ENCODE measurements at places on chromosomes 13 and 19. TPM values are rescaled to one million over a fixed set of nuclear protein-coding genes. Genes with fewer than 3 reads are reported as not detected.

DNA sequence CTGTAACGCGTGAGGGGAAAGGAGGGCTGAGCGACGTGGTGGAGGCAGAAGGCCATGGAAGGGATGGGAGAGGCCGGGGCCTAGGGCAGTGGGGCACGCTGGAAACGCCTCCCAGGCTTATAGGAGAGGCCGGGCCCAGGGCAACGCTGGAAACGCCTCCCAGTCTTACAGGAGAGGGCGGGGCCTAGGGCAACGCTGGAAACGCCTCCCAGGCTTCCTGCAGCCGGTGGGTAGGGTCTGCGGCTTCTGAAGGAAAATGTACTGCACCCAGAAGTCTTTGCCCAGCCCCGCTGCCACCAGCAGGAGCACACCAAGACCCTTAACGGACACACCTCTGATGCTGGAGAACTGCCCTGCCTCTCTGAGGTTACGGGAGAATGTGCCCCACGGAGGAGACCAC lies 9.1 kb downstream of the CACTIN start:
- no peak for DNase-seq

- DNase-seq, result no peak
Measured at GRCh38 chr19:18135712-18136584, 17.0 kb upstream of the PIK3R2 start.

DNA sequence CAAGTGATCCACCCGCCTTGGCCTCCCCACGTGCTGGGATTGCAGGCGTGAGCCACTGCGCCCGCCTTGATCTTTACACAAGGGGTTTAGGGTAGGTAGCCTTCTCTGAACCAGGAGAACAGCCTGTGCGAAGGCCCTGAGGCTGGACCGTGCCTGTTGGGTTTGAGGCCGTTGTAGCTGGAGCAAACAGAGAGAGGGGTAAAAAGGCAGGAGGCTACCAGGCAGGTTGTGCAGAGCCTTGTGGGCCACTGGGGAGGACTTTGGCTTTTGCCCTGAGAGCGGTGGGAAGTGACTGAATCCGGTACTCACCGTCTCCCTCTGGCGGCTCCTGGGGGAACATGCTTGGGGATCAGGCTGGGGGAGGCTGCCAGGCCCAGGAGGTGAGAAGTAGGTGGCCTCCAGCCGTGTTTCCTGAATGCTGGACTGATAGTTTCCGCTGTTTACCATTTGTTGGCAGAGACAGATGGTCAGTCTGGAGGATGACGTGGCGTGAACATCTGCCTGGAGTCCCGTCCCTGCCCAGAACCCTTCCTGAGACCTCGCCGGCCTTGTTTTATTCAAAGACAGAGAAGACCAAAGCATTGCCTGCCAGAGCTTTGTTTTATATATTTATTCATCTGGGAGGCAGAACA lies 24.6 kb downstream of the SPC24 start:
- peak; percentile 43 for DNase-seq

- no peak for DNase-seq
Measured at GRCh38 chr19:6730941-6731670, 6.3 kb downstream of the GPR108 start.

Gene LPAR2
- total RNA-seq, result 13.3 TPM

- no peak for DNase-seq
Measured at GRCh38 chr19:18483119-18483890, 38.6 kb downstream of the ELL start.

GRCh38 chr19:46530636-46531035 lies 35.0 kb upstream of the PNMA8B start:
- DNase-seq, result no peak

DNA sequence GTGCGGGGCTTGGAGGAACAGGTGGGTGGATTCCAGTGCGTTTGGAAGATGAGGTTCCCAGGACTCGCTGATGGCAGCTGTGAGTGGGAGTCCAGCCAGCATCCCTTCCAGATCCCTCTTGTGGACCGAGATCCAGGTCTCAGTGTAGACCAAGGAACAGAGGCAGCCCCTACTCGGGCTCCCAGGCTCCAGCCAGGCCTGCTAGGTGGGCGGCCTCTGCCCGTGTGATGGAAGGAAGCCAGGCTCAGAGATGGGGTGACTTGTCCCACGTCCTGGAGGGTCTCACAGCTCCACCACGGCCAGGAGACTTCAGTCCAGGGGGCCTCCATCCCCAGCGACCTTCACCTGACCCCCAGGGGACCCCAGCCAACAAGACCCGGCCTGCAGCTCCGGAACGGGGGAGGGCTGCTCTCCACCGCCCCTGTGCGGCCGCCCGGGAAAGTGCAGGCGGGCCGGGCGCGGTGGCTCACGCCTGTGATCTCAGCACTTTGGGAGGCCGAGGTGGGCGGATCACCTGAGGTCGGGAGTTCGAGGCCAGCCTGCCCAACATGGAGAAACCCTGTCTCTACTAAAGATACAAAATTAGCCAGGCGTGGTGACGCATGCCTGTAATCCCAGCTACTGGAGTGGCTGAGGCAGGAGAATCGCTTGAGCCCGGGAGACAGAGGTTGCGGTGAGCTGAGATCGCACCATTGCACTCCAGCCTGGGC lies 729 bp upstream of the MADCAM1 start:
- peak; percentile 54 for DNase-seq

GRCh38 chr19:49676136-49676783 lies 811 bp upstream of the PRMT1 start:
- DNase-seq, result no peak

Data from occipital lobe (tissue), 3 donors.